ENCODE measurements at places on chromosomes 3 and 15.

DNA sequence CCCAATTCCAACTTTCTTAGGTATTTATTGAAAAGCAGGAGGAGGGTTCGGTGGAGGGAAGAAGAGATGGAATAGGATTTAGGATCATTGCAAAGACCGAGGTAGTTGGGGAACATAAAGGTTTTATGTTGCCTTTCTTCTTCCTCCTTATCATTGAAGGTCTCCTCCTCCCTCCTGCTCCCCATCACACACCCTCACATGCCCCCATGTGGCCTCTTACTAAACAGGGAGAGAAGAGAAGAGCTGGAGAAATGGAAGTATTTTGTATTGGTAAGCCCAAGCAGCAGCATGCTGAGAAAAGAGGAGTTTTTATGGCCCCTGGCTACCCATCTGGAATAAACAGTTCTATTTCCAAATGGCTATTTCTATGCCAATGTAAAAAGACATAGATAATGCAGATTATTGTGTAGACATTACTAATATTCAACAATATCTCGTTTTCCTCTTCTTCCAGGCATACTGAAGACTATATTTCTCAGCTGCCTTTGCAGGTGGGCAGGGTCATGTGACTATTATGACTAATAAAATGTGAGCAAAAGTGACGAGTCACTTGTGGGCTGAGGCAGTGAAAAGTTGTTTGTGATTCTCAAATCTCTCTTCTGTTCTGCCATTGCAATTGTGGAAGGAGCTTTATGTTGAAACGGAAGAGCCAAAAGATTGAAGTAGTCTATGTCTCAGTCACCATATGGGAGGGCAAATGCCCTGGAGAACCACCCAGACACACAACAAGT, 5.2 kb upstream of the GPR176 start:
- no peak for DNase-seq
- H3K27ac ChIP-seq, result peak overlapping the region; percentile 26
- peaks cover 6% of the 10 kb centered on the region for H3K4me1 ChIP-seq
- H3K36me3 ChIP-seq, result no peaks in the 10 kb centered on the region
- H3K27me3 ChIP-seq, result peaks cover 9% of the 10 kb centered on the region

GRCh38 chr15:73704869-73705645, 20.9 kb downstream of the CD276 start:
- DNase-seq, result peak; percentile 37
- H3K27me3 ChIP-seq, result peaks cover 4% of the 10 kb centered on the region
- H3K4me1 ChIP-seq, result peaks cover 2% of the 10 kb centered on the region
- H3K27ac ChIP-seq, result no peak overlapping the region
- no peaks in the 10 kb centered on the region for H3K36me3 ChIP-seq
- no peak overlapping the region for H3K4me3 ChIP-seq

- no peak overlapping the region for H3K27ac ChIP-seq
- H3K4me1 ChIP-seq, result no peaks in the 10 kb centered on the region
- no peaks in the 10 kb centered on the region for H3K36me3 ChIP-seq
- H3K27me3 ChIP-seq, result peaks cover 4% of the 10 kb centered on the region
- DNase-seq, result no peak
Measured at GRCh38 chr15:78205856-78206255, 28.5 kb downstream of the ACSBG1 start.

DNA sequence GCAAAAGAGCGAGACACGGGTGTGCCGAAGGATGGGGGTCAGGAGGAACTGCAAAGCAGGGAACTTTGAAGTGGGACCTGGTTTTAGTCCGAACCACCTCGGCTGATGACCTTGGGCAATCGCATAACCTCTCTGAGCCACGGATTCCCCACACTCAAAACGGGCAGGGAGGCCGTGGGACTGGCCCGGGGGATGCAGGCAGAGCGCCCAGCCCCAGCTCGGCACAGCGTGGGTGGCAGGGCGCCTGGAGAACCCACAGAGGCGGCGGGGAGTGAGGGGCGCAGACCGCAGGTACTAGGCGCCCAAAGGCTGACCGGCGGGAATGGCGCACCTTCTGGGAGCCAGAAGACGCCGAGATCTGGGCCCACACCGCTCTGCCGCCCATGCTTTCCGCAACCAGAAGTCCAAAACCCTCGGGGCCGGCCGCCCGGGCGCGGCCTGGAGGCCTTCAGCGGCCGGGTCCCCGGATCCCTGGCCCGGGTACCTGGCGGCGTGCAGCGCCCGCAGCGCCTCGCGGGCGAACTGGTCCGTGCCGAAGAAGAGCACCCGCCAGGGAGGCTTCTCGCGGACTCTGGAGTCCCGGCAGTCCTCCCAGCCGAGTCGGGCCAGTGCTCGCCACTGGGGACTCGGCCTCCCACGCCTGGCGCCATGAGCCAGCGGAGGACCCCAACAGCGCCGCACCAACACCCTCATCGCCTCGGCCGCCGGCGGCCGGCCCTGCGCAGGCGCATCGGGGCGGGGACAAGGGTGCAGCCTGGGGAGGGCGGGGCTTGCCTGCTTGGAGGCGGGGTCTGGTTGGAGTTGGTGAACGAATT, at the start of gene MTFMT:
TSS of gene MTFMT (minus strand) at position 719 of the 815 bp plus-strand sequence. CDS start at position 693, 26 bp downstream.
- H3K27ac ChIP-seq, result peak within 1 kb of the TSS; percentile 13
- H3K4me3 ChIP-seq, result peak within 1 kb of the TSS; percentile 85

DNA sequence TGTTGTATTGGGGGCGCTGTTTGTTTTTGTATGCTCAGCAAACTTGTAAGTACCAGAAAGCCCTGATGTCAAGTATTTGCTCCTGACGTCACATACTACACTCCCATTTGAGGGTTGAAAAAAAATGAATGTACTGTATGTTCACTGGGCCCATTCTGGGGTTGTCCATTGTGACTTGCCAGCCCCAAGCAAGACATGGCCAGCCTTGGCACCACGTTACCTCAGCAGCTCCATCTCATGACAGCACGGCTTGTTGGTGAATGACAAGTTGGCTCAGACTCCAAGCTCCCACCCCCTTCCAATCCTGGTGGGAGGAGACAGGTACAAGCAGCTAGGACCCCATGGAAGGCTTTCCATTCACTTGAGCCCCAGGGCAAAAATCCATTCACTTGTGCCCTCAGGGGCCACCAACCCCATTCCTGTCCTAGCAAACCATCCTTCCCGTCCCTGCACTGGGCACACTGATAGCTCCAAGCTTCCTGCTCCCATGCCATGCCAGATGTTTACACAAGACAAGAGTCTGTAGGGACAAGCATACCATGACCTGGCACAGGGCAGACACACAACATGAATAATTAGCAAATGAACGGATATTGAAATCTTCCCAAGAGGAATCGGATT, 1.6 kb downstream of the PHGR1 start:
- no peaks in the 10 kb centered on the region for H3K36me3 ChIP-seq
- DNase-seq, result no peak
- H3K27ac ChIP-seq, result no peak overlapping the region
- H3K4me3 ChIP-seq, result no peak overlapping the region
- no peaks in the 10 kb centered on the region for H3K27me3 ChIP-seq
- no peaks in the 10 kb centered on the region for H3K4me1 ChIP-seq

GRCh38 chr3:195849322-195850074, 37.8 kb upstream of the MUC4 start:
- no peak for DNase-seq
- no peaks in the 10 kb centered on the region for H3K36me3 ChIP-seq
- peaks cover 10% of the 10 kb centered on the region for H3K4me1 ChIP-seq
- peaks cover 10% of the 10 kb centered on the region for H3K27me3 ChIP-seq
